PC-3 (cell line): ENCODE measurements at places on chromosomes 12 and 14. TPM values are rescaled to one million over a fixed set of nuclear protein-coding genes. Genes with fewer than 3 reads are reported as not detected.

- peak; percentile 32 for DNase-seq
Observed at GRCh38 chr12:130155416-130156073, 6.7 kb upstream of the FZD10 start.

- no peak for DNase-seq
Observed at GRCh38 chr14:33794791-33795305, 156.0 kb downstream of the EGLN3 start.

DNAJC22 gene
- total RNA-seq = 12.9 and 16.8 TPM in 2 replicates

DNA sequence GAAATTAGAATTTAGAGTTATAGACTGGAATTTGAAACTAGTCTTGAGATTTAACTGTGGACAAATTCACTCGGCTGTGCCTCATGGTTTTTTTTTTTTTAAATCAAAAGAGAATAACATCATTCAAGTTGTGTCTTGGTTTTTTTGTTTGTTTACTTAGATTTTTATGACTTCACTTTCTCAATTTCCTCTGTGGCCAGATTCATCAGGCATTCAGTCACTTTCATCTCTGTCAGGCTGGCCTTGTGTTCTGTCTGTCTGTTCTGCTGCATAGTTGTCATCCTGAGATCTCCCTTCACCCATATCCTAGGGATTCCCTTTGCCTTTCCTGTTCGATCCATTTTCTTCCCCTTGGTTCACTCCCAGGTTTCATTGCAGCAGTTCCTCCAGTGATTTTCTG is 10.0 kb downstream of the MARK3 start:
- peak; percentile 58 for DNase-seq

GRCh38 chr12:53579545-53579955 is 46.6 kb downstream of the ATF7 start:
- DNase-seq = no peak

HEATR5A gene
- total RNA-seq = 11.5 and 12.7 TPM in 2 replicates

TEX22 gene
- 0.29 and 0.40 TPM in 2 replicates for total RNA-seq

DNA sequence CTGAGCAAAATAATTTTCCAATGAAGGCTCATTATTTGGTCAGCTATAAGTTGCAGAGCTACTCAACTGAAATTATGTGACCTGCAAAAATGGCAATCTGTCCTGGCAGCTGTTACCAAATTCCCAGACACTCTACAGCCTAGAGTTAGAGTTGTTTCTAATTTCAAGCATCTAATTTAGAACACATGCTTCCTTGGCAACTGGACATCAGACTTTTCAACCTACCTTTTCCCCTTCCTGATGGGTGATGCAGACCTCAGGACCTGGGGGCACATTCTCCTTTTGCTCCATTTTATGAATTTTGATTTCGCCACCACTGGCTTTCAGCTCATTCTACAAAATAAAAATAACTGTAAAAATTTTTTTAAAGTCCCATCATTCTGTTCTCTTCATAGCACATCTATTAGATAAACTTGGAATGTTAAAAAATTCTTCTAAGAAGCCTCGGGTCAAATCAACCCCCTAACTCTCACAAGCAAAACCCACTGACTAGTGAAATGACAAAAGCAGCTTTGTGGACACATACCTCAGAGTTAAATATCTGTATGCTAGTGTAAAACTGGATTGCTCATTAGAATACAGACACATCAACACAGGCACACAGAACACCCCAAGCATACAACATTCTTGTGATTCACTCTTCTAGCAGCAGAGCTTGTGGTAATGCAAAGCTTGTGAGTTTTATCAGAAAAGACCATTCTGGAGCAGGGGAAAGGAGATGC is 33.5 kb upstream of the CERS5 start:
- peak; percentile 65 for DNase-seq

CIDEB gene
- total RNA-seq = not detected in 2 replicates

DNA sequence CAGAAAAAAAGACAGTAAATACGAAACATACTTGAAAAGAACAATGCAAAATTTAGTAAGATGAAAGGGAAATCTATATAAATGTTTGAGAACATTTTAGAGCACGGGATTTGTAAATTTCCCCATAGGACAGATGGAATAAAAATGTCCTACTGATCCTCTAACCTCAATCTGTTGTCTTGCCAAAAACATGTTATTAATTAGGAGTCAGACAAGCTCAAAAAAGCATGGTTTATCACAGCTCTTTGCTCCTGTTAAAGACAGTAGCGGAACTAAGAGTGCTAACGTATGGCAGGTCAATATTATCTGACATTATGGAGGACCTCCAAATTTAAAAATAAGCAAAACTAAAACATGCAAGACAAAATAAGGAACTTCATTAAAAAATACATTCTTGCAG is 12.9 kb downstream of the GMFB start:
- DNase-seq = no peak

PIWIL1 gene
- not detected in 2 replicates for total RNA-seq

DNA sequence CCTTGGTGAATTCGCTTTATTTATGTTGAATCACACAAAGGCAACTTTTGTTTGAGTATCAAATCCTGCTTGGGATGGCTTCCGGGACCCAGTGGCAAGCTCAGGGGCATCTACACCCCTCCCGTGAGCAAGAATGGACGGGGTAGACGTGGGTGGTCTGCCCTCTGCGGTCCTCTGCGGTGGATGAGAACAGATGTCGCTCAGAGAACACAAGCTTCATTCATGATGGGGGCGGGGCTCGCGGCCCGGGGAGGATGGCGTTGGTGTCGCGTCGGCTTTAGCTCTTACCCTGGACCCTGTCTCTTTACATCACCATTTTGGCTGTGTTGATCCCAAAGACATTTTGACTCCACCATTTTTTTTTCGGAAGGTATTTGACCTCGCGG is 158.5 kb upstream of the RTL1 start:
- DNase-seq = no peak

GRCh38 chr12:6376079-6376869 is 911 bp upstream of the SCNN1A start:
- no peak for DNase-seq

- no peak for DNase-seq
Observed at GRCh38 chr14:52987514-52987913, 36.7 kb upstream of the FERMT2 start.

DNA sequence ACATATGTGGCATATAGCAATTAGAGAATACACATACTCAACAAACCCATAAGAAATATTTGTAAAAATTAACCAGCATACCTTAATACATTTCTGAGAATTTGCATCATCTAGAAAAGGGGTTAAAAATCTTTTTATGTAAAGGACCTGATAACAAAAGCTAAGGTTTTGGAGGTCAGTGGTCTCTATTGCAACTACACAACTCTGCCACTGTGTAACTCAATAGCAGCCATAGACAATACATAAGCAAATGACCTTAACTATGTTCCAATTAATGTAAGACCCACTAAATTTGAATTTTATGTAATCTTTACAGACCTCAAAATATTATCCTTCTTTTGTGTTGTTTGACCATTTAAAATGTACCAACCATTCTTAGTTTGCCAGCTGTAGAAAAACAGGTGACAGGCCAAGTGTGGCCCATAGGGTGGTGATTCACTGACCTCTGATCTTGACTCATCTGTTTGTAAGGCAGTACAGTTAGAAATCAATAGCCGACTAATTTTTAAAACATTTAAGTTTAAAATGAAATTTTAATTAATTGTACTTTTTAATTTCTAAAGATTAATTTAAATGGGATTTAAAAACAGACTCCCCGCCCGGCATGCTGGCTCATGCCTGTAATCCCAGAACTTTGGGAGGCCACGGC is 7.4 kb upstream of the EPS8 start:
- DNase-seq = peak; percentile 79

RD3L gene
- not detected in 2 replicates for total RNA-seq

GRCh38 chr14:79274641-79275291 is 936.5 kb downstream of the DIO2 start:
- peak; percentile 23 for DNase-seq

EML1 gene
- total RNA-seq = 12.0 TPM in 2 replicates

DNA sequence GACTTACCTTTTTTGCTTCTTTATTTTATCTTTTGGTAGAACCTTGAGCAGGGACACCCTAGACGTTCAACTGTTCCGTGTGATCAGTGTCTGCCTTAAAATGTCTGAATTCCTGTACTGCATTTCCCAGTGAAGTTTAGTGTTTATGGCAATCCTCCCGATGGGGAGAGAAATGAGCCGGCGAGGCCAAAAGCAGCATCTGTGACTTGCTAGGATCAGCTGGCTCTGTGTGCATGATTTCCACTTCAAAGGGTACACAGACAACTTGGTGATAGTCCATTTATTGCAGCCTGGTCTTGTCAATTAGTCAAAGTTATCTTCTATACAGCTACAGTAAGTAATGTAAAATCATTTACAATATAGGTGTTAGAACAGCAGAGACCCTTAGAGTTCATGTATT is 768.5 kb downstream of the DIO2 start:
- no peak for DNase-seq

DNA sequence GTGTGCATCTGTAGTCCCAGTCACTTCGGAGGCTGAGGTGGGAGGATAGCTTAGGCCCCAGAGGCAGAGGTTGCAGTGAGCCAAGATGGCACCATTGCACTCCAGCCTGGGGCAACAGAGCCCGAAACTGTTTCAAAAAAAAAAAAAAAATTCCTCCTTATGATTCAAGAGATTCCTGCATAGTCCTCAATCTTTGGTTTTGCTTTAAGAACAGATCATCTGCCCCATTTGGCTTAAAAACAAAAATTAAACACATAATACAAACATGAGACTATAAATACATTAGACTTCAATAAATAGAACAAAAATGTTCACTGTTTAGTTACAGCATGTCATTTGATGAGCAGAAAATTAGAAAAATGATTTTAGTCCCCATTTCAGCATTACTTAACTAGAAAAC is 131.2 kb downstream of the PAWR start:
- DNase-seq = no peak

GRCh38 chr14:67360470-67361206 is 510 bp downstream of the EIF2S1 start:
- no peak for DNase-seq

DNA sequence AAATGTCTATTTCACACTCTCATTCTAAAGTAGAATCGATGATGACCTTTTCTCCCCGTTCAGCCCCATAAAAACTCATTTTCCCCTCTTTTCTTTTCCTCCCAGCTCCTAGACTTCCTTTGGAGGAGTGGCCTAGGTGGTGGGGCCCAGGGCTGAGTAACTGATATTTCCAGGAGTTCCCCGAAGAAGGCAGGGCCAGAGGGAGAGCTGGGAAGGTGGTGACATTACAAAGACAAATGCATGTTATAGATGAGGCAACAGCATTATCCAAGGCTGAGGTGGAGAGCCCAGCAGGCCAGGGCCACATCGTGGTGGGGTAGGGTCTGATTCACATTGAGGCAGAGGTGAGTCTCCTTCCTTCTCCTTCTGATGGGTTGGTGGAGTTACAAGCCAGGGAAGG is 22.2 kb upstream of the HDAC7 start:
- no peak for DNase-seq

DNA sequence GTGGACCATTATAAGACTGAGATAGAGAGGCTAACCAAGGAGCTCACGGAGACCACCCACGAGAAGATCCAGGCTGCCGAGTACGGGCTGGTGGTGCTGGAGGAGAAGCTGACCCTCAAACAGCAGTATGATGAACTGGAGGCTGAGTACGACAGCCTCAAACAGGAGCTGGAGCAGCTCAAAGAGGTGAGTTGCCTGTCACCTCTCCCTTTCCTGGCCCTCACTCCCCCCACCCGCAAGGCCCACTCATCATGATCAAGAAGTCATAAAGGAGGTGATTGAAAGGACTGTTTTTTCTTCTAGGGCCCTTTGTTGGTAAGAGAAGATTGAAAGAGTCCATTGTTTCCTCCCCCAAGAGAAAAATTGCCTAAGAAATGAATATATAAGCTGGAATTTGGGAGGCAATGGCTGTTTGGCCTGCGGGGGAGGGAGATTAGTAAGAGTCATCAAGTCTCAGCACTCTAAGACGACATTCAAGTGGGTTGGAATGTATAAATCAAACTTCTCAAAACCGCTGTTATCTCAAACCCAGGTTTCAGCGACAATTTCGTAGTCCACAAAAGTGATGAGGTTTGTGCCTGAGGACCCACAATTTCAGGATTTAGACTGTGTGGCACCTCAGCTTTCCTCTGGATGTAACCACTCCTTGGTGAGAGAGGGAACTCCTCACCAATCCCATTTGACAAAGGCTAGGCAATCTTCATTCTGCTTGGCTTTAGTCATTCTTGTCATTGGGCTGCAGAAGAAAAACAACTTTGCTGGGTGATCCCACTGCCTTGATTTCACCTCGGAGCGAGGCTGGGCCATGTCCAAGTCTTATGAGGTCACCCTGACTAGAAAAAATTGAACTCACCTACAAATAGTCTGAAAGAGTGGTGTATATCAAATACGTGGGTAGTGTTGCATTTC is 966 bp downstream of the BICD1 start:
- peak; percentile 61 for DNase-seq

DNA sequence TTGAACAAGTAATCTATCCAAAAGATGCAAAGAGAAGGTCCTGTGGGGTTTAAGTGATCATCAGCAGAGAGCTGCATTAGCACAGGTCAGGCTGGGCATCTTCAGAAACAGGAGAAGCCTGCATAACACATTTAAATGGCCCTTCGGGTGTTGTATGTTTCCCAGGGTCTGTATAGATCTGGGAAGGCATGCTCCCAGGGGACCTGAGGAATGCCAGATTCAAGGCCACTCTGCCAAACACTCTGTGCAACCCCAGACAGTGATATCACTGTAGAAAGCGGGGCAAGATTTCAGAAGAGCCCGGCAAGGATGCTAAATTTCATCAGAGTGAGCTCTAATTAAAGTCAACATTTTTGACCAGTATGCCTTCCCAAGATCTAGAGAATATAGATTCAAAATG is 92.9 kb downstream of the ARMH4 start:
- DNase-seq = no peak

DNA sequence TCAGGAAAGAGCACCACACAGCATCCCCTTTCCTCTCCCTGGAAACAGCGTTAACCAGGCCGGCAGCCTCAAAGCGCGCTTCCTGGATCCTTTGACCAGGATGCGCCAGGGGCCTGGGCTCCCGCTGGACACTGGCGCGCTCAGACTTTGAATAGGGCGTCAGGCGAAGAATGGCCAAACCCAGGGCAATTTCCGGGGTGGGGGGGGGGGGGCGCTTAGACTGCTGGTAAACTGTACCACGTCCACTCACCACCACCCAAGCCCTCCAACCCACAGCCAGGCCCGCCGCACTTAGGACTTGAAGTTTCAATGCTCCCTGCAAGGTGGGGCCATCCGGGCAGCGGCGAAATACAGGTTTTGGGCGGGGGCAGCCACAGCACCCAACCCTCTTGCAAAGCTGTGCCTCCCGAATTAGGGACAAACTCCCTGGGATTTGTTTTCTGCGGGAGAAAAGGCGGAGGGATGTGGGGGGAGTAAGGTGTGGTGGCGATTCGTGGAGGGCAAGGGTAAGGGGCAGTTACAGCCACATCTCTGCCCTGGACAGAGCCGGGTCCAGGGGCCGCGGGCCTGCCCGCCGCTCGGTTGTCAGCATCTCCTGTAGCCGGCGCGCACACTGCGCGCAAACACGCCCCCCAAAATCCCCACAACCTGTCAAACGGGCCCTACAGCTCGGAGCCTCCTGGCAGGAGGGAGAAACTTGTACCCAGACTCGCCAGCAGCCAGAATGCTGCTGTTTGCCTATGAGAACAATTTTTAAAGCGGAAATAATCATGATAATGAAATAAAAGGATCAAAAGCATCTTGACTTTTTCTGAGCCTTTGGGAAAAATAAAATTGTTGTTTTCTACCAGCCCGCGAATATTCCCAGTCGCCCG is 958 bp downstream of the RTN1 start:
- no peak for DNase-seq

PIANP gene
- not detected in 2 replicates for total RNA-seq
